ENCODE measurements at places on chromosomes 5 and 9.

- DNase-seq, result no peak
Measured at GRCh38 chr9:112295174-112295573, 38.2 kb downstream of the PTBP3 start.

GRCh38 chr9:115378758-115379157 is 260.8 kb upstream of the TNC start:
- DNase-seq, result no peak

GRCh38 chr5:172695232-172696054 is 54.4 kb downstream of the NEURL1B start:
- DNase-seq, result no peak

DNA sequence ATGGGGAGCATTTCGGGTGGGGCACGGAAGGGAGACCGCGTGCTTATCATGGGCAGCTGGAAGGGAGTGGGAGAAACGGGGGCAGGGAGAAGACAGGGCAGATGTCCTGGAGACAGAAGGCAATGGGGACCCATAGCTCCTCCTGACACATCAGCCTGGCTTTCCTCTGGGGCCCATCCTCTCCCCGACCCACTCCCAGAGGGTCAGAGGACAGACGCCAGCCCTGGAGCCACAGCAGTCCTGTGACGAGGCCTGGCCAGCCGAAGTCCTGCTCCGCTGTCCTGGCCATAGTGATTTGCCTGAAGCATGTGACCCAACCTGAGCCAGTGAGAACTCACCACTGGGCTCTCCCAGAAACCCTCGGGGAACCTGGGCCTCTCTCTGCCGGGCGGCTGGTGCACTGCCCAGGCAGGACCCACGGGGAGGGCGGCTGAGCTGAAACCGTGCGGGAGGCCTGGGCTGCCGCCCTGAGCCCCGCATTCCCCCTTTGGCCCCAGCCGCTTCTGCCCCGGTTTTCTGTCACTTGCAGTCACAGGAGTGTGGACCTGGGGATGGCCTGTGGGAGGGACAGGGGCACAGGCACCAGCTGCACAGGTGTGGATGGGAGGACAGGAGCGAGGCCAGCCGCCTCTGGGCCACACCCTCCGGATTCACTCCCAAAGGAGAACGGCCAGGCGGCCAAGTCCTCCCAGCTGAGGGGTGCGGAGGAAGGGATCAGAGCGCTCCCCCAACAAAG is 19.8 kb downstream of the ADAMTS2 start:
- DNase-seq, result no peak

GRCh38 chr5:93578813-93579691 is 2.0 kb downstream of the NR2F1-AS1 start:
- DNase-seq, result no peak

- no peak for DNase-seq
Measured at GRCh38 chr9:25396828-25397227, 281.4 kb downstream of the TUSC1 start.

GRCh38 chr5:113713051-113713450 is 199.6 kb downstream of the YTHDC2 start:
- DNase-seq, result no peak

GRCh38 chr9:92550765-92551164 is 15.0 kb upstream of the ECM2 start:
- DNase-seq, result no peak

GRCh38 chr9:35905051-35905781 is 786 bp upstream of the HRCT1 start:
- no peak for DNase-seq

DNA sequence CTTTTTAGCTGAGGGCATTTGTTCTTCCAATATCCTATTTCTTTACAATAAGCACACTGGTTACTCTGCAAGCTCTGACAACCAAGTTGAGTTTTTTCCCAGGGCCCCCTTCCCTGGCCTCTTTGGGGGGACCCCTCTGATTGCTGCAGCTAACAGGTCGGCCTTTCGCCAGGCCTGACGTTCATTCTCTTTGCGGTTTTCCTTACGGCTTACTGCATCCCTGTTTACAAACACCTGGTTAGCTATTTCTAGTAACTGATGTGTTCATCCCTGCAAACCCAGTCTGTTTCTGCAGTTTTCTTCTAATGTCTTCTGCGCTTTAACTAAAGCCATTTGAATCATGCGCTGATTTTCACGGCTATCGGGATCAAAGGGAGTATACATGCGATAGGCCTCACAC is 37.5 kb upstream of the PPP1R26 start:
- DNase-seq, result no peak

DNA sequence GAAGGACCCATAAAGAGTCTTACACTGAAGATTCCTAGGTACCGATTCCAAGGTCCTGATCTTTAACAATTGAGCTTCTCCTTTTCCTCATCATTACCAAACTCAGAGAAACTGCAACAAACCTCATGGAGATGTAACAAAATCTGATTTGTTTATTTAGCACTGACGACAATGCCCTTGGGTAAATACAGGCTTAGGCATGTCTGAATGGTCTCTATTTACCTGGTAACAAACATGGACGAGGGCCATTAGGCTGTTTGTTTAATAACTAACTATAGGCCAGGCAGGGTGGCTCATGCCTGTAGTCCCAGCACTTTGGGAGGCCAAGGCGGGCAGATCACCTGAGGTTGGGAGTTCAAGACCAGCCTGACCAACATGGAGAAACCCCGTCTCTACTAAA is 333.3 kb downstream of the AGTPBP1 start:
- no peak for DNase-seq
